ENCODE measurements at places on chromosomes 7 and 10. TPM values are rescaled to one million over a fixed set of nuclear protein-coding genes. Genes with fewer than 3 reads are reported as not detected.

PKD2L1 gene
- total RNA-seq = not detected

- DNase-seq = no peak
Observed at GRCh38 chr7:134561-135256, 57.7 kb upstream of the FAM20C start.

DNA sequence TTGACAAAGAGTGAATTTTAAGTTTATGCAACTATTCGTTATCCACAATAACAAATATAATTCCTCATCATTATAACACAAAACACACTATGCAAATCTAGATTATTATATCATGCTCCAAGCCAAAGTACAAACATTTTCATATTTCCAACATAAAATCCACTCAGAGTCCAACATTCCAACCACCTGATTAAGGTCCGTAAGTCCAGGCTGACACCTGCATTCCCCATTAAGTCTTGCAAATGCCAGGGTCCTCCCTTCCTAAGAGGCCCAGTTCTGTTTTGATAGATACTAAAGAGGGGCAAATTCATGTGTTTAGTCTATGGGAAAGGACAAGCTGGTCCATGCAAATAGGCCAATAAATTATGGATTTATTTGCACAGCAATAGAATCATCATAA is 206.1 kb downstream of the POU6F2 start:
- DNase-seq = no peak

PDE6C gene
- not detected for total RNA-seq

DNA sequence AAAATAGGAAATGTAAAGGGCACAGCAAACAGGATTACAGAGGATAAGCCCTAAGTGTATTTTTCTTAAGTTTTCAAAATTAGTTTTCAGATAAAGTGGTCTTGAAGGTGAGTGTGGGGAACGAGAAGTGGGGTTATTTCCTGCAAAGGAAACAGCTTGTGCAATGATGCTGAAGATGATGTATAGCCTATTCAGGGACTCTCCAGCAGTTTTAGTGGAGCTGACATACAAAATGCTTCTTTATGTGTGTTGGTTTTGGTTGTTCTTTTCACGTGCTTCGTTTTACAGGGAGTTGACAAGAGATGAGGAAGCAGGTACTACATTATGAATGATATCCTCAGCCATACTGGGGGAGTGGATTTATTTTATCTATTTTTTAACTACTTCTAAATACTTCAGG is 20.5 kb downstream of the CASD1 start:
- no peak for DNase-seq

DNA sequence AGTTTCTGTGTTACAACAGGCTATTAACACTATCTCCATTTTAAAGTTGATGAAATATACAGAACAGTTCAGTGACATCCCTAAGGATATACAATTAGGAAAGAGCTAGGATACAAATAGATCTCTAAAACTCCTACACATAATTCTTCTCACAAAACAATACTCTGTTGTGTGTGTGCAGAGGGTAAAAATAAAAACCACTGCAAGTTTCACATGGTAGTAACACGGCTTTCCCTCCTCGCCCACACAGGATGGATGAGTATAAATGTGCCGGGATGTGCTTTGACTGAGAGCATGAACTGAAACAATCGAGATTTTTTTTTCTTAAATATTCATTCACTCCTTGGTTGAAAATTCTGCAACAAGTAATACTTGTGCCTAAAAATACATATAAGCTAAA is 131.5 kb upstream of the C1QL3 start:
- DNase-seq = no peak

SFRP4 gene
- total RNA-seq = 11.2 TPM

DNA sequence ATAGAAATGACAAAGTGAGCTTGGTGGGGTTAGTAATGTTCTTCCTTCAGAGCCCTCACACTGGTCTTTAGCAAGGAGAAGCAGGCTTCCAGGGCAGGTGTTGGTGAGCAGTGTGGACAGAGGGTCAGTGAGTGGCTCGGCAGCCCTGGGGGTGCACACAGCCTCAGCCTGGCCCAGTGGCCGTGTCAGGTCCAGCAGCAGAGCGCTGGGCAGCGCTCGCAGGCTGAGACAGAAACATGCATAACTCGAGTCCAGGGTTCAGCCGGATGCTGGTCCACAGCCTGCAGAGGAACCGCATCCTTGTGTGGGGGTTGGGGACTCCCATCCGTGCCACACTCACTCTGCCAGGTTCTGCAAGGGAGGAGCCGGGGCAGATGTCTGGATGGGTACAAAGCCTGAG is 11.0 kb upstream of the ZNF853 start:
- DNase-seq = no peak

PRKAR2B gene
- total RNA-seq = 60.1 TPM
